ENCODE measurements at places on chromosomes 11 and 22. TPM values are rescaled to one million over a fixed set of nuclear protein-coding genes. Genes with fewer than 3 reads are reported as not detected.

GRCh38 chr22:39627865-39628562, 57.5 kb downstream of the CACNA1I start:
- DNase-seq = no peak

- no peak for DNase-seq
These were observed 4.4 kb downstream of the TTC38 start for GRCh38 chr22:46272196-46272595.

GRCh38 chr22:39746600-39747262, 146.8 kb downstream of the ENTHD1 start:
- DNase-seq = no peak

GRCh38 chr11:70123711-70124110, 45.6 kb downstream of the ANO1 start:
- DNase-seq = no peak

GRCh38 chr22:38824585-38824984, 19.2 kb downstream of the NPTXR start:
- DNase-seq = peak; percentile 59

Gene CLMP
- polyA plus RNA-seq = 30.3 TPM

Gene CEP57
- polyA plus RNA-seq = 72.3 TPM
